ENCODE measurements at places on chromosomes 6 and 20.

- no peak overlapping the region for H3K27ac ChIP-seq
- DNase-seq: no peak
- H3K4me1 ChIP-seq: peaks cover 4% of the 10 kb centered on the region
- no peak overlapping the region for H3K4me3 ChIP-seq
- H3K36me3 ChIP-seq: no peaks in the 10 kb centered on the region
- H3K27me3 ChIP-seq: no peaks in the 10 kb centered on the region
These were observed 29.4 kb upstream of the CLIC5 start for GRCh38 chr6:46044881-46045617.

- H3K27ac ChIP-seq: no peak overlapping the region
- peaks cover 7% of the 10 kb centered on the region for H3K4me1 ChIP-seq
- H3K4me3 ChIP-seq: no peak overlapping the region
These were observed 523.0 kb upstream of the FLRT3 start for GRCh38 chr20:14860410-14860814.

GRCh38 chr6:163646866-163647265, 232.3 kb downstream of the QKI start:
- no peak overlapping the region for H3K4me3 ChIP-seq
- no peaks in the 10 kb centered on the region for H3K36me3 ChIP-seq

- H3K36me3 ChIP-seq: no peaks in the 10 kb centered on the region
- H3K4me1 ChIP-seq: peaks cover 6% of the 10 kb centered on the region
- H3K4me3 ChIP-seq: no peak overlapping the region
- DNase-seq: no peak
- no peaks in the 10 kb centered on the region for H3K27me3 ChIP-seq
These were observed 63.2 kb downstream of the BANF2 start for GRCh38 chr20:17762873-17763557.

DNA sequence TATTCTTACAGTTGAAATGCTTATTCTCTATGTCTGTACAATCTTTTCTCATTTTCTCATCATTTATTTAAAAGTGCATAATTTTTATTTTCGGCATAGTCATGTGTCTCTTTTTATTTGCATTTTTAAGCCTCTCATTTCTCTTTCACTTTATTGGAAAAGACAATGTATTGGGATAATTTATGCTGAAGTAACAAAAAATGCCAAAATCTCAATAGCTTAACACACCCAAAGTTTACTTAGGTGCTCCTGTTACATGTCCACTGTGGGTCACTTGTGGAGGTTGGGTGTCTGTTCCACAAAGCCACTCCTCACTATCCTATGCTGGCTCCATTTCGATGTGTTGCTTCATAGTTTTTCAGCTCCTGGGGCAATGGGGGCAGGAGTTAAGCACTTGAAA, 638.7 kb downstream of the CD109 start:
- DNase-seq: no peak
- H3K4me1 ChIP-seq: no peaks in the 10 kb centered on the region
- no peaks in the 10 kb centered on the region for H3K27me3 ChIP-seq
- H3K27ac ChIP-seq: no peak overlapping the region

GRCh38 chr20:10846766-10847165, 173.0 kb upstream of the JAG1 start:
- H3K4me1 ChIP-seq: peaks cover 14% of the 10 kb centered on the region
- no peak for DNase-seq
- no peaks in the 10 kb centered on the region for H3K36me3 ChIP-seq
- H3K27me3 ChIP-seq: no peaks in the 10 kb centered on the region
- H3K27ac ChIP-seq: no peak overlapping the region

- H3K4me3 ChIP-seq: no peak overlapping the region
- H3K4me1 ChIP-seq: peaks cover 48% of the 10 kb centered on the region
- H3K27me3 ChIP-seq: no peaks in the 10 kb centered on the region
- H3K36me3 ChIP-seq: no peaks in the 10 kb centered on the region
- no peak for DNase-seq
These were observed 156.2 kb downstream of the SOX4 start for GRCh38 chr6:21749754-21750153.

GRCh38 chr6:148866657-148867268, 119.9 kb downstream of the UST start:
- no peaks in the 10 kb centered on the region for H3K36me3 ChIP-seq
- no peaks in the 10 kb centered on the region for H3K27me3 ChIP-seq
- H3K27ac ChIP-seq: no peak overlapping the region
- DNase-seq: no peak
- peaks cover 28% of the 10 kb centered on the region for H3K4me1 ChIP-seq

- H3K27ac ChIP-seq: no peak overlapping the region
- DNase-seq: no peak
- H3K27me3 ChIP-seq: peaks cover 17% of the 10 kb centered on the region
- no peaks in the 10 kb centered on the region for H3K4me1 ChIP-seq
- H3K36me3 ChIP-seq: no peaks in the 10 kb centered on the region
These were observed 19.5 kb downstream of the KIF25 start for GRCh38 chr6:168016721-168017525.

GRCh38 chr6:167394339-167394738, 69.5 kb downstream of the TTLL2 start:
- no peaks in the 10 kb centered on the region for H3K4me1 ChIP-seq
- H3K27me3 ChIP-seq: peaks cover 7% of the 10 kb centered on the region
- H3K36me3 ChIP-seq: no peaks in the 10 kb centered on the region

DNA sequence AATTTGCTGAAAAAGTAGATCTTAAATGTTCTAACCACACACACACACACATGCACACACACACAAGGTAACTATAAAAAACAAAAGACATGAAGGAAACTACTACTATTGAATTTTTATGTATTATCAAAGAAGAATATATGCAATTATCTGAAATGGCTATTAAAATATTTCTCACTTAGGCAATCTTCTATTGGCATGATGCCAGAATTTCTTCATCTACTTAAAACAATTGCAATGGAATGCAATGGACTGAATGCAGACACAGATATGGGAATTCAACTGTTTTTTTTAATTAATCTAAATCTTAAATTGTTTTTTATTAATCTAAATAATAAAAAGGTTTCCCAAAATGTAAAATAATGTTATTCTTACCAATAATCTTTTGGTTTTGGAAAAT, 152.6 kb upstream of the SMLR1 start:
- H3K4me1 ChIP-seq: peaks cover 9% of the 10 kb centered on the region
- no peak overlapping the region for H3K27ac ChIP-seq
- no peaks in the 10 kb centered on the region for H3K36me3 ChIP-seq
- no peaks in the 10 kb centered on the region for H3K27me3 ChIP-seq

DNA sequence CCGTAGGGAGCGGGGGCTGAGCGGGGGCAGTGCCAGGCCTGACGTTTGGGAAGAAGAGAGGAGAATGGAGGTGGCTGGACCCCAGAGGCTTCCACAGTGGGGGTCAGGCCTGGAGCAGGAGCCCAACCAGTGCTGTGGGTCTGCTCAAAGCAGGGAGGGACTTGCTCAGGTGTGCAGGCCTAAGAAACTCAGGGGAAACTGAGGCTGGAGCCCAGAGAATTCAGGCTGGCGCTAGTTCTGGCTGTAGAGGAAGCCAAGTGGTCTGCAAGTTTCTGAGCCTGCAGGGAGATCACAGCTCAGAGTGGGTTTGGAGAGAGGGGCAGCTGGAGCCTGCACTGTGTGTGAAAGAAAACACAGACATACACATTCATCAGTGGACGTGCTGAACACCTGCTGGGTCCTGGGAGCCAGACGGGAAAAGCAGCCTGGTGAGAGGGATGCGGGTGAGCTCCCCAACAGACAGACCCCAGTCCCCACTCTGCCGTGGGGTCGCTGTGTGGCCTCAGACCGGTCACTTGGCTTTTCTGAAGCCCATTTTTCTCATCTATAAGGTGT, 17.7 kb upstream of the FOXP4 start:
- H3K36me3 ChIP-seq: no peaks in the 10 kb centered on the region
- H3K4me1 ChIP-seq: no peaks in the 10 kb centered on the region
- DNase-seq: no peak
- no peaks in the 10 kb centered on the region for H3K27me3 ChIP-seq
- no peak overlapping the region for H3K4me3 ChIP-seq

- no peak overlapping the region for H3K27ac ChIP-seq
- no peaks in the 10 kb centered on the region for H3K4me1 ChIP-seq
- H3K36me3 ChIP-seq: no peaks in the 10 kb centered on the region
- DNase-seq: no peak
- no peaks in the 10 kb centered on the region for H3K27me3 ChIP-seq
These were observed 290.9 kb downstream of the FARS2 start for GRCh38 chr6:5552243-5552642.

- H3K36me3 ChIP-seq: no peaks in the 10 kb centered on the region
- no peak overlapping the region for H3K4me3 ChIP-seq
- H3K27ac ChIP-seq: no peak overlapping the region
- H3K4me1 ChIP-seq: no peaks in the 10 kb centered on the region
- no peaks in the 10 kb centered on the region for H3K27me3 ChIP-seq
- no peak for DNase-seq
These were observed 84.3 kb upstream of the ESR1 start for GRCh38 chr6:151723152-151723551.

DNA sequence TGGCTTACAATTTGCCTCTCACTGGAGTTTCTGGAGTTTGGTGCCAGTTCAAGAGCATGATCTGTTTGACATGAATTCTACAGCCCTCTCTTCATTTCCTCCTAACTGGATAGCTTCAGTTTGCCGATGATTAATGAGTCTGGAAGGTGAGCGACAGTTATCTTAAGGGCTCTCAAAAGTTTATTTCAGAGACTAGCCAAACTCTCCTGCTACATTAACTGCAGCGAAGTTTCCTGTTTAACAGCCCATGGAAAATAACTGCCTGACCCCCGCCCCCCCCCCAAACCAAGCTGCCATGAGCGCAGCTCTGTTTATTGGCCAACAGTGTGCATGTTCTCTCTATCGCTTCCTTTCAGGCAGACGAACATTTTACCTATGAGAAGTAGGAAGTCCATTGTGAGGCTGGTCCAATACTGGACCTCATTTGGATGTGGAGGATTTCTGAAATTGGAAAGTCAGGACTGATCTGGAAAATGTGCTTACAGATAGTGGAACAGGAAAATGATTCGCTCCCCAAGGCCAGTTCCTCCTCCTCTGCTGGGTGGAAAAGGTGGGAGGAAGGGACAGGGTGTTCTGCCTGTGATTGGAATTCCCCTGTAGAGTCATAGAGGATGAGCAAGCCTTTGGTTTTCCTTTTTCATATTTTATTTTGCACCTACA, 522.2 kb upstream of the JAG1 start:
- H3K4me3 ChIP-seq: no peak overlapping the region
- H3K27ac ChIP-seq: peak overlapping the region; percentile 97
- H3K27me3 ChIP-seq: no peaks in the 10 kb centered on the region
- H3K4me1 ChIP-seq: peaks cover 31% of the 10 kb centered on the region
- H3K36me3 ChIP-seq: no peaks in the 10 kb centered on the region
- peak; percentile 66 for DNase-seq

DNA sequence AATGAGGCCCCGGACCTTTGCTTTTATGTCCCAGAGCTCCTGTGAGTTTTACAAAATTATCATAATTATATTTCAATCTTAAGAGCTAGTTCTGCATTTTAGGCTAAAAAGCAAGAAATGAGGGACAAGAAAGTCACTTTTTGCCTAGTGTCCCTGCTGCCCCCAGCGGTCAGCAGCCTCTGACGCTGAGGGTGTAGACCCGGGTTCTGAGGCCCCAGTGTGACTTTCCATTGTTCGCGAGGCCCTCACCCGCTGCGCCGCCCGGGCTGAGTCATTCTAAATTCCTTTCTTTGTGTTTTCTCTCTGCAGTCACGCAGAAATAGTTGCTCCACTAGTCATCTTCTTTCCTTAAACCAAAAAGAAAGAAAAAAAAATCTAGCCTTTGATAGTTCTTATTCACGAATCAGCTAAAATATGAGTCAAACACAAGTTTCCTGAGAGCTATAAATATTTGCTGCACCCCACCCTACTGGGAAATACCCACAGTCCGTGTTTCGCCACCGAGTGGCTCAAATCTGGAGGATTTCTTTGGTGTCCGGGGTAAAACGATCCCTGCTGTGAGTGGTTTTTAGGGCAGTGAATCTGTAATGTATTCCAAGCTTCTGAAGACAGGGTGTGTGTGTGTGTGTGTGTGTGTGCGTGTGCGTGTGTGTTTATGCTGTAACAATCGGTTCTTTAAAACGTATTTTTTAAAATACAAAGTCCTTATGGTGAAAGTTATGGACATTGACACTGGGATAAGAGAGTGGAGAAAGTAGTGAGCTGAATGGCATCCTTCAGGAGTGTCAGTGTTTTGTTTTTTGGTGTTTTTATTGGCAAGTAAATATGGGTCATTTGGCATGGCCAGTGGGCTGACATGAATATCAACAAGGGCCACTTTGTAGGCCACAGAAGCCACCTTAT, 59.7 kb upstream of the EEF1A1 start:
- H3K4me3 ChIP-seq: peak overlapping the region; percentile 25
- peak overlapping the region; percentile 99 for H3K27ac ChIP-seq
- DNase-seq: peak; percentile 91
- peaks cover 25% of the 10 kb centered on the region for H3K4me1 ChIP-seq
- no peaks in the 10 kb centered on the region for H3K36me3 ChIP-seq

GRCh38 chr20:63553933-63554290, at the start of gene FNDC11:
Gene FNDC11 (plus strand): TSS chr20:63554159. CDS start chr20:63555664, 1,505 bp downstream.
- peaks cover 9% of the 10 kb centered on the region for H3K4me1 ChIP-seq
- H3K4me3 ChIP-seq: peak within 1 kb of the TSS; percentile 47

GRCh38 chr6:11346516-11346915, 114.0 kb upstream of the NEDD9 start:
- H3K4me1 ChIP-seq: peaks cover 21% of the 10 kb centered on the region
- H3K36me3 ChIP-seq: no peaks in the 10 kb centered on the region
- DNase-seq: no peak

GRCh38 chr20:47205577-47206123, 150.8 kb downstream of the ZMYND8 start:
- peaks cover 21% of the 10 kb centered on the region for H3K36me3 ChIP-seq
- no peaks in the 10 kb centered on the region for H3K27me3 ChIP-seq
- peaks cover 6% of the 10 kb centered on the region for H3K4me1 ChIP-seq
- H3K4me3 ChIP-seq: no peak overlapping the region

DNA sequence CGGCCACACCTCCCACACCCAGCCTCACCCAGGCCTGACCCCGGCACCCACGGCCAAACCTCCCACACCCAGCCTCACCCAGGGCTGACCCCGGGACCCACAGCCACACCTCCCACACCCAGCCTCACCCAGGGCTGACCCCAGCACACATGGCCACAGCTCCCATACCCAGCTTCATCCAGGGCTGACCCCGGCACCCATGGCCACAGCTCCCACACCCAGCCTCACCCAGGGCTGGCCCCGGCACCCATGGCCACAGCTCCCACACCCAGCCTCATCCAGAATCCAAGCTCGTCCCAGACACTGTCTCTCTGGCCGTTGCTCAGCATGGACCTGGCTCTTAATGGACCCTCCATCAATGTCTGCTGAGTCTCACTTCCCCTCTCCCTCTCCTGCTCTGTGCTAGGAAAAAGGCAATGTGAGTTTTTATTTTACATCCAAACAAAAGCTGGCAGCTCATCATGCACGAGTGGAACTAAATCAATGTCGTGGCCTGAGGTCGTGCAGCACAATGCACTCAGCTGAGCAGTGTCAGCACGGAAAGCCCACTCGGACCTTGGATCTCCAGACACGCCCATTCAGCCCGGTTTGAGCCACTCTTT, 36.1 kb downstream of the NINL start:
- H3K4me1 ChIP-seq: peaks cover 7% of the 10 kb centered on the region
- H3K27me3 ChIP-seq: no peaks in the 10 kb centered on the region
- no peak overlapping the region for H3K27ac ChIP-seq
- H3K36me3 ChIP-seq: no peaks in the 10 kb centered on the region
- no peak for DNase-seq
- no peak overlapping the region for H3K4me3 ChIP-seq

All from RWPE2 (cell line).